Stromal cell of bone marrow (primary cell): ENCODE measurements at places on chromosomes 11 and 22.

GRCh38 chr22:44538051-44538450, 40.0 kb upstream of the RTL6 start:
- DNase-seq, result no peak

- DNase-seq, result peak; percentile 93
These were observed 444 bp downstream of the CAVIN3 start for GRCh38 chr11:6319704-6320410.

GRCh38 chr11:33377412-33378370, 120.5 kb downstream of the HIPK3 start:
- DNase-seq, result no peak

DNA sequence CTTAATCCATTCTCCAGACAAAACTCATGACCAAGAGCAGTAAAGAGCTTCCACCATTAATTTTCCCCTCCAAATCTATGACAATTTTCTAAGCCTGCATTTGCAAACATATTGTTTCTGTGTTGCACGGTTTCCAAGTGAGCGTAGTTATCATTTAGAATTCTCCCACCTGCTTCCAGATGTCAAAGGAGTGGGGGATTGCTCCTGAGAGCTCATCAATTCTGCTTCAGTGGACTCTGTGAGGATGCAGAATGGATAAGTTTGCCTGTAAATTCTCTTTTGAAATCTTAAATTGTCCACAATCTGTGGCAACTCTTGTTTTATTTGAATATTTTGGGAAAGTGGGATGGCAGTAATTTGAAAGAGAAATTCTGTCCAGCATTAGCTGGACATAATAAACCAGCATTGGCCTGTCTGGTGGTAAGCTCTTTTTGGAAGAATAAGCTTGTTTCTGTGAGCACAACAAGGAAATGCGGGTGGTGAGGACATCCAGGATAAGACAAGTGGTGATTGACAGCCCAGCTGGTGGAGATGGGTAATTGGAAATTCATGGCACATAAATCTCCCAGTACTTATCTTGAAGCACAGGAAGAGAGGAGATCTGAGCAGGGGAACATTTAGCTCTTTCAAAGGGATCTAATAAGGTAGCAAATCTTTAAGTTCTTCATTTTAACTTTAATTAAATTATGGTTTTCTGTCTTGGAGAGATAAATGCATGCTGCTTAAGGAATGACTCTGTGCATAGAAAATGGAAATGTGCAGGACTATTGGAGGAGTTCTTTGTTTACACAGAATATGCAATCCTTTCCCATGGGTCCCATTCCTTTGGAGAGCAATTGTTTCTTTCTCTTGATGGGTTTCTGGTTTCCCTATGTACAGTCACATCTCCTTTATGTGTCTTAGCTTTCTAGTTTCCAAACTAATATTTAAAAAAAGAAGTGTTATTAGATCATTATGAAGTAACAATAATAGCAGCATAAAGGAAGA, 73.2 kb downstream of the FAT3 start:
- DNase-seq, result peak; percentile 24

DNA sequence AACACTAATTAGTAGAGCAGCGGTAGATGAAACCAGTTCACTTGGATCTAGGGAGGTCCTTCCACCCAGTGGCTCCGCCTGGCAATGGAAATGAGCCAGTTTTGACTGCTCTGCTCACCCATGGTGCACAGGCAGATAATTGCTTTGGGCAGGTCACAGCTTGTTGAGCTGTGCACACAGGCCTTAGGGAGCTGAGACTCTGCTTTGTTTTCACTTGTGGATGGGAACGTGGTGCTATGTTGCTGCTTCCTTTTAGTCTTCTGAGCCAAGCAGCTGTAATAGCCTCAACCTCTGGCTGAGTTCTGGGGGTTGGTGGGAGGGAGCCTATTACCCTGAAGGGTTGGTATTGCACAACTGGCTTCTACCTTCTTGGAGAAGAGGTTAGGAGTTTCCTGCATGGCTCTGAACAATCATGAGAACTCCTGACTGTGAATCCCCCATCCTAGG, 262.3 kb upstream of the MTNR1B start:
- DNase-seq, result peak; percentile 3
